Upper lobe of right lung (tissue), 1 donor: ENCODE measurements at places on chromosomes 7 and 10. TPM values are rescaled to one million over a fixed set of nuclear protein-coding genes. Genes with fewer than 3 reads are reported as not detected.

- no peak overlapping the region for H3K4me3 ChIP-seq
- H3K36me3 ChIP-seq: no peaks in the 10 kb centered on the region
- peaks cover 6% of the 10 kb centered on the region for H3K4me1 ChIP-seq
- DNase-seq: no peak
- H3K27me3 ChIP-seq: no peaks in the 10 kb centered on the region
Measured at GRCh38 chr10:88120599-88121333, 257.3 kb downstream of the PTEN start.

NUTM2E gene
- not detected for total RNA-seq

DNA sequence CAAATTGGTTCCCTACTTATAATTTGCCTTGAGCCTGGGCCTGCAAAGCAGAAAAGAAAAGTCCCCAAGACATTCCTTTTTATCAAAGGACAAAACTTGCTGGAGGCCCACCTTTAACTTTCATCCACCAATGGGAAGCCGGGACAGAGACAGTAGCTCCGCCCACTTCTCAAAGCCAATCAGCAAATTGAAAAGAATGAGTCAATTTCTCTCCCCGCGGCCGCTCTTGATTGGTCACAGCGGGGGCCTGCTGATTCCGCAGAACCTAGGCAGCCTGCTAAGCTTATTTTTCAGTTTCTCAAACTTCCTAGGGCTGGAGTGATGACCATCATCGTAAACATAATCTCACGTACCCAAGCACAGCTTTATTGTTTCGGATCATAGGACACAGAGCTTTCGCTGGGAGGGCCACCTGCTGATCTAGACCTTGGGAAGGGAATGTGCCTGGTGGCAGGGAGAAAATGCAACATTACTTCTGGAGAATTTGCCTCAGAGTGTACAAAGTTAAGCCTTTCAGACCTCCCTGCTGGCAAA is at the start of gene SLC13A4:
SLC13A4 (minus strand) TSS at position 51 of the 534 bp plus-strand sequence. CDS start 690 bp downstream, outside the sequence.
- no peaks in the 10 kb centered on the region for H3K36me3 ChIP-seq
- no peak for DNase-seq
- H3K27ac ChIP-seq: no peak within 1 kb of the TSS
- H3K4me3 ChIP-seq: no peak within 1 kb of the TSS

- H3K4me1 ChIP-seq: peaks cover 12% of the 10 kb centered on the region
- no peaks in the 10 kb centered on the region for H3K27me3 ChIP-seq
- H3K27ac ChIP-seq: no peak overlapping the region
- peaks cover 6% of the 10 kb centered on the region for H3K36me3 ChIP-seq
Measured at GRCh38 chr10:102313221-102313896, 68.0 kb downstream of the GBF1 start.

DNA sequence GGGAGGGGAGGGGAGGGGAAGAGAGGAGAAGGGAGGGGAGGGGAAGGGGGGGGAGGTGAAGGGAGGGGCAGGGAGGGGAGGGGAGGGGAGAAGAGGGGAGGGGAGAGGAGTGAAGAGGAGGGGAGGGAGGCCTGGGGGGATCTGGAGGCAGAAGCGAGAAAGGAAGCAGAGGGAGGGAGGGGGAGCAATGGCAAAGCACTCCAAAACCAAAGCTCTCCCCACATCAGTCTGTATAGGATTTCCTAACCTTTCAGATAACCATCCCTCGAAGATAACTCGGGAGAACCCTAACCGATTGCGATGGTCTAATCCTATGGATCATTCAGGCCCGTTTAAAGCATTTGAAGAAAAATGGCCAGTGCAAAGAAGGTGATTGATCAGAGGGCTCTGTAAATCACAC is 19.0 kb downstream of the EBF3 start:
- no peak overlapping the region for H3K4me3 ChIP-seq
- DNase-seq: no peak
- no peaks in the 10 kb centered on the region for H3K4me1 ChIP-seq
- peaks cover 36% of the 10 kb centered on the region for H3K27me3 ChIP-seq

DNA sequence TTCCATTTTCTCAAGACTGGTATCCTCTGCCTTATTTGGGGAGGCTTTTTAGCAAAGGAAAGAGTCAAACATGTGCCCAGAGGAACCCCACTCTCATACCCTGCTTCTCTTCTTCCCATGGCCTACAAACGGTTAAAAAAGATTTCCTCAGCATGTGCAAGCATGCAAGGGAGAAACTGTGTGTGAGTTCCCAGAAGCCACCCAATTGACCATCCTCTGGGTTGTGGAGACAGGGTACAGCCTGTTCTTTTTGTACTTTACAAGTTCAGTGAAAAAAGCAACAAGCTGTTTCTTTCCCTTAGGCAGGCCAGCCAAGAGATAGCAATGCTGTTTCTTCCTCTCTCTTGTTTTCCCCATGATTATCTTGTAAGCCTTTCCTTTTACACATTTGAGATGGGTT is 68.8 kb upstream of the MTPN start:
- no peak overlapping the region for H3K4me3 ChIP-seq
- H3K4me1 ChIP-seq: no peaks in the 10 kb centered on the region
- no peaks in the 10 kb centered on the region for H3K36me3 ChIP-seq
- no peaks in the 10 kb centered on the region for H3K27me3 ChIP-seq
- no peak for DNase-seq

GRCh38 chr7:100407285-100408180 is 21.0 kb downstream of the ZCWPW1 start:
- no peaks in the 10 kb centered on the region for H3K27me3 ChIP-seq
- H3K27ac ChIP-seq: no peak overlapping the region
- DNase-seq: no peak
- no peaks in the 10 kb centered on the region for H3K4me1 ChIP-seq
- H3K4me3 ChIP-seq: no peak overlapping the region

GATAD1 gene
- 35.8 TPM for total RNA-seq

- H3K4me1 ChIP-seq: peaks cover 29% of the 10 kb centered on the region
- DNase-seq: no peak
- H3K36me3 ChIP-seq: no peaks in the 10 kb centered on the region
- no peak overlapping the region for H3K4me3 ChIP-seq
- no peak overlapping the region for H3K27ac ChIP-seq
- H3K27me3 ChIP-seq: no peaks in the 10 kb centered on the region
Measured at GRCh38 chr7:140920745-140921144, 4.0 kb downstream of the BRAF start.

PAX4 gene
- not detected for total RNA-seq

DNA sequence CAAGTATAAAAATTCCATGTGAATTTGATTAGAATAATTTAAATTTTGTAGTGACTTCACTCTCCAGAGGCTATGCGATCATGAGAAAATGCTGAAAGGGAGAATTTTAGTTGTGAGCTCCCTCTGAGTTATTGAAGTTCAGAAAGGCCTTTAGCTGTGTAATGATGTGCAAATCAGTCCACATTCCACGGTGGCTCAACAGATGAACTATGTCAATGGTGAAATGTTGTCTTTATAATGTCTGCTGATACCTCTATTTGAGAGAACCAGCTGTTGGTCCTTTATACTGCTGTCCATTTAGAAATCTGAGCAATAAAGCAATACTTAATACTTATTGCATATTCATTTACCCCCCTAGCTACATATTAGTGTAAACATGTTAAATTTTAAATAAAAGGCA is 7.1 kb upstream of the ITGB8 start:
- no peaks in the 10 kb centered on the region for H3K4me1 ChIP-seq
- H3K4me3 ChIP-seq: no peak overlapping the region
- no peak overlapping the region for H3K27ac ChIP-seq
- DNase-seq: no peak

SNCG gene
- 17.2 TPM for total RNA-seq

DNA sequence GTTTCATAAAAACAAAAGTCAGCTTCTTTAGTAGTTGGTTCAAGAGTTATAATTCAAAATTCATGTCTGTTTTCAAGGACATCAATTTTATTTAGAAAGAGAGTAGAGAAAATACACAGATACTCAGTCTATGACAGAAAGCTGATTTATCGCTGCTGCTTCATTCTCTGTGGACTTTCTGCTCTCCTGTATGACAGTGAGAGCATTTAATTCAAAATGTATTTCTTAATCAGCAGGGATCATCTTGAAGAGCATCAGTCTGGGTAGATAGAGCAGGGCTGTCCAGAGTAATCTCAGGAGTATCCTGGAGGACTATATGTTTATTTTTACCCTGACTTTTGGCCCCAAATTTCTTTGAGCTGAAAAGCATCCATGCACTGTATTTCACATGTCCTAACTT is 1676.7 kb downstream of the REEP3 start:
- H3K36me3 ChIP-seq: no peaks in the 10 kb centered on the region
- no peak overlapping the region for H3K27ac ChIP-seq
- DNase-seq: no peak
- H3K4me1 ChIP-seq: no peaks in the 10 kb centered on the region
- H3K27me3 ChIP-seq: no peaks in the 10 kb centered on the region

DNA sequence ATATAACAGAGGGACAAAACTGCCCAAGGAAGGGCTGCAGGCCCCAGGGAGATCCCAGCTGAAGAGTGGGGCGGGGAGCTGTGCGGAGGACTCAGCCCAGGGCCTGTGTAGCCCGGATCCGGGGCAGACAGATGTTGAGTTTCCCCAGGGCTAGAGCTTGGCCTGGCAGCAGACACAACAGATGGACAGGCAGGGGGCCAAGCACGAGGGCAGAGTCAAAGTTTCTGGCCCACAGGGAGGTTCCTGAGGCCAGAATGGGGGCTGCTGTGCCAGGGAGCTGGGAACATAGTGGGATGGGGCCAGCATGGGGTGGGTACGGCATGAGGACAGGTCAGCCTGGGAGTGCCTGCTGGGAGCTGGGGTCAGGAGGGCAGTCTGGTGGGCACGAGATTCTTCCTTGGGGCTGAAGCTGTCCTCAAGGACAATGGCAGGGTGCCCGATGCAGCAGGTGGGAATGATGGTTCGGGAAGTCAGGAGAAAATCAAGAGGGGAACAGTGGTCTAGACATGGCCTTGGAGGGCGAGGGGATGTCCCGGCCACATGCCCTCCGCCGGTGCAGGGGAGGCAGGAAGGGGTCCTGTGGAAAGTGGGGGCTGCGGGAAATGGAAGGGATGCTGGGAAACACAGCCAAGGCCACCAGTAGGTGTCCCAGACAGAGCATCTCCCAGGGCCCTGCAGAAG is 519.1 kb upstream of the FOXK1 start:
- no peaks in the 10 kb centered on the region for H3K4me1 ChIP-seq
- no peak for DNase-seq
- no peak overlapping the region for H3K27ac ChIP-seq
- H3K27me3 ChIP-seq: no peaks in the 10 kb centered on the region
- no peak overlapping the region for H3K4me3 ChIP-seq
- no peaks in the 10 kb centered on the region for H3K36me3 ChIP-seq

MYH16 gene
- not detected for total RNA-seq

- H3K4me1 ChIP-seq: no peaks in the 10 kb centered on the region
- no peaks in the 10 kb centered on the region for H3K36me3 ChIP-seq
- no peak overlapping the region for H3K27ac ChIP-seq
- DNase-seq: no peak
- H3K27me3 ChIP-seq: no peaks in the 10 kb centered on the region
Measured at GRCh38 chr10:28008054-28008453, 9.2 kb upstream of the ODAD2 start.

BAMBI gene
- total RNA-seq: 12.9 TPM

CALML3 gene
- total RNA-seq: not detected

MNX1 gene
- total RNA-seq: 0.93 TPM
